Hematopoietic multipotent progenitor cell (in vitro differentiated cells): ENCODE measurements at places on chromosomes 2 and 18.

- no peak for DNase-seq
Measured at GRCh38 chr18:35239314-35239713, 1.5 kb upstream of the ZNF397 start.

- no peak for DNase-seq
Measured at GRCh38 chr18:35982409-35983114, 10.1 kb downstream of the RMP24 start.

DNA sequence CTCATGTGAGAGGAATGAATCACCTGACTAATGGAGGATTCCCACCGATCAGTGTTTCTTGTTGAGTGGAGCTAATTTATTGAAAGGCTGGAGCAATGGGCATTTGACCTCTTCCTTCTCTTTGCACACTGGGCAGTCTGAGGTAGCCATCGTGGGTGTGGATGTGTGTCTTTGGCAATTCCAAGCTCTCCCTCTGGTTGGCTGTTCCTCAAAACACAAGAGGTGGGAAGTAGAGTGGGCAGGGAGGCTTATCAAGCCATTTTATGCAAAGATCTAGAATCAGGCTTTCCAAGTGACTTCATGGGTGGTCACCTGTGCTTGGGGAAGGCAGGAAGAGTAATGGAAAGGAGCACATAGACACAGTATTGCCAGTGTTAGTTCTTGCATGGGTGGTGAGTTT lies 154.8 kb downstream of the INSIG2 start:
- DNase-seq: no peak

- DNase-seq: no peak
Measured at GRCh38 chr18:59469463-59470180, 110.6 kb upstream of the LMAN1 start.
